Mesenteric fat pad (tissue), 1 donor: ENCODE measurements at places on chromosomes 12 and 14.
A peak's percentile ranks its signal among the peaks of the same experiment; 100 is the strongest.

GRCh38 chr12:74049348-74049747 lies 488.3 kb upstream of the ATXN7L3B start:
- DNase-seq = no peak

- DNase-seq = no peak
Observed at GRCh38 chr14:67680121-67680602, 5.7 kb upstream of the VTI1B start.

DNA sequence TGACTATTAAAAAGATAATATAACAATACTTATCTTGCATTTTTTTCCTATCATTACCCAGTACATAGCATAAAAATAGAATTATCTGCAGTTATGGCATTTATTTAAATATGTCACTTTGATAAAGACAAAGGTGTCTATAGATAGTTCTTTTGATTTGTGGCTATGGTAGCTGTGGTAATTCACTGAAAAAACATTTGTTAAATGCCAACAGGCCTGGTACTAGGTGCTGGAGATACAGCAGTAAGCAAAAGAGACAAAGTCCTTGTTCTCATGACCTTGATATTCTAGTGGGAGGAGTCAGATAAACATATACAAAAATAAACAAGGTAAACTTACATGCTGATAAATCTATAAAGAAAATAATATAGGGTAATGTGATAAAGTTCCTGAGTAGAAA lies 44.7 kb downstream of the INSM2 start:
- DNase-seq = no peak

GRCh38 chr12:113238309-113238708 lies 17.0 kb downstream of the TPCN1 start:
- no peak for DNase-seq

- no peak for DNase-seq
Observed at GRCh38 chr14:75493592-75494087, 28.6 kb upstream of the BATF start.

GRCh38 chr14:32078023-32078857 lies 1.1 kb downstream of the ARHGAP5 start:
- no peak for DNase-seq

DNA sequence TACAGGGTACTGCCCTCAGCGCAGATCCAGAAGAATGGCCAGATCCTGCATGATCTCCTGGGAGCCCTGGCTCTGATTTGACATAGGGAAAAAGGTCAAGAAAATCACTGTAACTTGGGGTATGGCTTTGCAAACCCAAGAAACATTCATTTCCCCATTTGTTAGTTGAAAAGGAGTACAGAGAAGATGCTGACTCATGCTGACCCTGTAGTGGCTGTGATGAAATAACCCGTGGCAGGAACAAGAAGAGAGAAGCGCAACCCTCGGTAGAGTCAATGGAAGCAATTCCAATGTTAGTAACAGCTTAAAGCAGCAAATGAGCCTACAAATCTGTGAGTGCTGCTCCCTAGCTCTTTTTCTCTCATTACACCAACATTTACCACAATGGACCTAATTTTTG lies 281.6 kb upstream of the NPAS3 start:
- DNase-seq = no peak

- DNase-seq = peak; percentile 85
Observed at GRCh38 chr14:94115631-94116030, 5.1 kb downstream of the IFI27 start.

DNA sequence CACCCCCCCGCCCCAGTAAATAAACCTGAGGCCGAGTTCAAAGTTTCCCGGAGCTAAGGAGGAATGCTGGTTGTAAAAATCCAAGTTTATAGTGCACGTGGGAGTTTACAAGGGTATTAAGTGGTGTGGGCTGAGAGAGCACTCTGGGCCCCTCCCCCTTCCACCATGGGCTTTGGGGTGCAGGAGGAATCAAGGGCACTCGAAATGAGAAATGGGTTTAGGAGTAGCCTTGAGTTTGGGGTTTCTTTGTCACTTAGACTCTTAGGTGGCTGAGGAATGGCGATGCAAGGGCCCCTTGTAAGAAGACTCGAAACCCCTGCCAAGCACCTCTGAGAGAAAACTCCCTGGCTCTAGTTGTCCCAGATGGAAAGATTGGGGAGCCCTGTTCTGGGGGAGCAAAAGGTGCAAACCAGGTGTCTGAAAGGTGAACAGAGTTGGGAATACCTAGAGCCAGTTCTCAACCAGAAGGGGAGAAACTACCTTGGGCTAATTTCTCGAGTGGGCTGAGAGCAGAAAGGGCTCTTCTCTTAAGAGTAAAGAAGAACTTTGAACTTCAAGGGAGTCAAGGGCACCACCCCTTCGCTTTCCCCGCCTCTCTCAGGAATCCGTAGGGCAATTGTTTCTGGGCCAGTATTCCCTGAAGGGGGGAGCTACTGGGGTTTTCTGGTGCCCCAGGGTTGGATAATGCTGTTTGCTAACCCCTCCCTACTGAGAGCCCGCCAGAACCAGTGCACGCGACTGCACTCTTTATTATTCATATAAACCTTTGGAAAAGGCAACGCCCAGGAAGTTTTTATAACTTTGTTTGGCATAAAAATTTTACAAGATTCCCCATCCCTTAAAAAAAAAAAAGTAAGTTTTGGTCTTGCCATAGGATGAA lies 4.0 kb upstream of the HOTAIR start:
- DNase-seq = no peak

DNA sequence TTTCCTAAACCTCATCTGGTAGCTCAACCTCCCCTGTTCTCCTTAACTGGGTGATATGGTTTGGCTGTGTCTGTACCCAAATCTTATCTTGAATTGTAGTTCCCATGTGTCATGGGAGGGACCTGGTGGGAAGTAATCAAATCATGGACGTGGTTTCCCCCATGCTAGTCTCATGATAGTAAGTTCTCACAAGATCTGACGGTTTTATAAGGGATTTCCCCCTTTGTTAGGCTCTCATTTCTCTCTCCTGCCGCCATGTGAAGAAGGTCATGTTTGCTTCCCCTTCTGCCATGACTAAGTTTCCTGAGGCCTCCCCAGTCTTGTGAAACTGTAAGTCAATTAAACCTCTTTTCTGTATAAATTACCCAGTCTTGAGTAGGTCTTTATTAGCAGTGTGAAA lies 19.5 kb downstream of the COX16 start:
- no peak for DNase-seq

- DNase-seq = no peak
Observed at GRCh38 chr12:108948367-108948766, 68.5 kb downstream of the DAO start.

DNA sequence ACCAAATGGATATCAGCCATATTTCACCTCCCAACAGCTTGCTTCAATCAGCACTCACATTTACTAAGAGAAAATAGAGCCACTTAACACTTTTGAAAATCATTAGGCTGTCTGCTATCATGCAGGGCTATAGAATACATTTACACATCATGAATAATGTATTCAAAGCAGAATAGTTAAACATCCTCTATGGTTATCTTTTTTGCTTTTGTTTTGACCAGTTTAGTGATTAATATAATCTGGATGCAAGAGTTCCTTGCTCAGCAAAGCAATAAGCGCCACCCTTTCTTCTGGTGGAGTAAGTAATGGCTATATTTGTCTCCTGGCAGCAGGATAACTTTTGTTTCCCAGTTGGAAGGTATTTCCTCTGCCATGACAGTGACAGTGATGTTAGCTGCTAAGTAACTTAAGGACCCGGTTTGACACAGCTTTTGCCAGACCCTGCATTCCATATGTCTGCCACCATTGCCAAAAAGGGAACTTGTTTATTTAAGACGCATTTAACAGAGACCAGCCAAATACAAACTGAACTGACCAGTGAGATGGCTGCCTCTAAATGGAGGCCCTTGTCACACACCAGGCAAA lies 70.3 kb upstream of the NR2C1 start:
- DNase-seq = no peak

- no peak for DNase-seq
Observed at GRCh38 chr12:25034676-25035075, 85.8 kb upstream of the BCAT1 start.

DNA sequence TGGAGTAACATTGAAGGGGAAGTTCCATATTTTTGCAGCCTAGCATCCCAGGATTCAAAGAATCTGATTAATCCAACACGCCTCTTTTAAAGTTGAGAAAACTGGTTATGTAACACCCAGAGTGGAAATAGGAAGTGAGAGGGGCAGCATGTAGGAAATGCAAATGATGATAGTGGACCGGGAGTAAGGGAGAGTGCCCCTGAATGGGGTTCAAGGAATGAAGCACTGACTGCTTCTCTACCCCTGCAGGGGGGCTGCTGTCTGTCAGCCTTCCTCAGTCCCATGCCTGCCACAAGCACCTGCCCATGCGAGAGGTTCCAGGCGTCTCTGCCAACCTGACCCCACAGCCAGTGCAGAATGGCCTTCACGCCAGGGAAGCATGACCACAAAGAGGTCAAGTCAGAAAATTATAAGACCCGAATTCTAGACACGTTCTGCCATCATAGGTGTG lies 126.5 kb upstream of the CCND2 start:
- DNase-seq = peak; percentile 37

DNA sequence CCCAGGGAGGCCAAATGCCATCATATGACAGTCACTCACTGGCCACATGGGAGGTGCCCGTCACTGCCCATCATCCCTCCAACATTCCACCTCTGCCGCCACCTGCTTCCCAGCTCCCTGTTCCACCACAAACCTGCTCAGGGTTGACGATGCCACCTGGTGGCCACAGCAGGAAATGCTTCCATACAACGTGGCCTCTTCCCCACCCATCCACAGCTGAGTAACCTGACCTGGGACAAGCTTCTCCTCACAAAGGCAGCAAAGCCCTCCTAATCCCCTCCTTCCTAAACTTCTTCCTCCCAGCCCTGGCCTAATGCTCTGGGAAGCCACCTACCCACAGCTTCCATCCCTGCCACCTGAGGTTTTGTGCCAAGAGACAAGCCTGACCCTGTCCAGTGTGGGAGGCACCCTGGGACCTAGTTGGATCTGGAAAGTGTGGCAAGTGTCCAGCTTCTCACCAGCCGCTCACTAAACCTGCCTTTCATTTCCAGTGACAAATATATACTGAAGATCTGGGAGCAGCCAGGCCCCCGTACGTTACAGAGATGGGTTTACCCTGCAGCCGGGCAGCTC lies 4.3 kb downstream of the DEGS2 start:
- DNase-seq = no peak

GRCh38 chr12:113844495-113845210 lies 121.5 kb downstream of the RBM19 start:
- no peak for DNase-seq

DNA sequence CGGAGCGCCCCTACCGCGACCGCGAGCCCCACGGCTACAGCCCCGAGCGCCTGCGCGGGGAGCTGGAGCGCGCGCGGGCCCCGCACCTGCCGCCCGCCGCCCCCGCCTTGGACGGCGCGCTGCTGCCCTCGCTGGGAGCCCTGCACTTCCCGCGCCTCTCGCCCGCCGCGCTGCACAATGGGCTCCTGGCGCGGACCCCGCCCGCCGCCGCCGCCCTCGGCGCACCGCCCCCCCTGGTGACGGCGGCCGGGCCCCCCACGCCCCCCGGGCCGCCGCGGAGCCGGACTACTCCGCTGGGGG lies 27.0 kb downstream of the LRCOL1 start:
- no peak for DNase-seq

DNA sequence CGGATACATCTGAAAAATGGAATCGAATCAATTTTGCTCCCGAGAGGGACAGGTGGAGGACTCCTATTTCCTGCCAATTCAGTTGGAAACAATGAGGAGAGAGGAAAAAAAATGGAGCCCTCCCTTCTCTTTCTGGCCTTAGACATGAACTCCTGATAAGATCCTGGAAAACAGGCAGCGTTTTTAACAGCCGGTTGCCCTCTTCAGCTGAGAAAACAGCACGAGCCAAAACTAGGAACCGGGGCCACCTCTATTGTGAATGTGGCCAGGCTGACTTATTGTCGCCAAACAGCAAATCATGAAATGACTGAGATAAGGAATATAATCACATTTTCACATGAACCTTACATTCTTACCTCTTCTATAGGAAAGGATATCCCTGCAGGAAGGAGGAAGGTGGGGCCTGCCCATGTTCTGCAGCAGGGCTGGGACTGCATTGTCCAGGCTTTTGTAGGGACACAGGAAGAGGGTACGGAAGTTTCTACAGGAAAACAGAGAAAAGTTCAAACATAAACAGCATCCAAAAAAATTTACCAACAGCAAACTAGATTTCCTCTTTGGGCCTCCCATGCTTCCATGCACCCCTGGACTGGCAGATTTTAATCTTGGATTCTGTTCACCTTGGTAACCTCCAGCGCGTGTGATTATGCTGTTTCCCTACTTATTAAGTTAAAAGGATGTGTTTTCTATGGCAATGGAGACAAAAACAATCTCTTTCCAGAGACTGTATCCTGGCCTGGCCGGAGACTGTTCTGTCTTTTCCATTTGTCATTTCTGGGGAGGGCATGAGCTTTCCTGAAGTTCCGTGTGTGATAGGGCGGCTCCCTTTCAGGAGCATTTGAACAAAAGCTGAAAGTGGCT lies 29.0 kb upstream of the ELK3 start:
- DNase-seq = no peak

DNA sequence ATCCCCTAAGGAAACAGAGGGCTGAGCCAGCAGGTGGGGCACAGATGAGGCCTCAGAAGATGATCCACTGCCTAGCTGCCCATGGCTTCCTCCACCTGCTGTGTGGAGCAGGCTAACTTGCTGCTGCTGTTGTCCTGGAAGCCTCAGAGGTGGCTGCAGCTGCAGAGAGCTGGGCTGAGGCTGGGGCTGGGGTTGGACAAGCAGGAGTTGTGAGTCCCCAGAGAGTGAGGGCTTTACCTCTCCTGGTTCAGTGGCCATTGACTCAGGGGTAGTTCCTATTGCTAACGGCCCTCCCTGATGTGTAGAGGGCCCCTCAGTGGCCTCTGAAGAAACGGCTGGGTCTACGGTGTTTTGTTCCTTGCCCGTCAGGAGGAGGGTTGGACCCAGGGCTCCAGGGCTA lies 13.7 kb upstream of the PRKAG1 start:
- DNase-seq = no peak

GRCh38 chr12:76520348-76520747 lies 39.2 kb downstream of the OSBPL8 start:
- DNase-seq = no peak

GRCh38 chr14:86838363-86838762 lies 1154.6 kb downstream of the GALC start:
- DNase-seq = no peak

DNA sequence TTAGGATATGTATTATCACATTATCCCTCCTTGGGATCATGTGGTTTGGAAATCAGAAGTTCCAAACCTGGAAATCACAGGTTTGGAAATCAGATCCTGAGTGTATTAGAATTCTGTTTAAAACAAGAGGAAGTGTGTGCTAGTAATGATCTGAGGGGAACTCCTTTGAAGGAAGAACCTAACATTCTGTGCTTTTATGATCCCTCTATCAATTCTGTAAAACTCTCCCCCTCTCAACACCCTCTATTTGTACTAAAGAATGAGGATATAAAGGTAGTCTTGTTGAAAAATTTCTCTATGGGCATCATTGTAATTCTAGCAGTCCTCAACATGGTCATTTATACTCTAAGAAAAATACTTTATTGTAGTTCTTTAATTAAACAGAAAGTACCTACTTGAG lies 97.4 kb downstream of the SRGAP1 start:
- no peak for DNase-seq

GRCh38 chr14:91186515-91187066 lies 57.9 kb downstream of the GPR68 start:
- no peak for DNase-seq

- DNase-seq = no peak
Observed at GRCh38 chr12:100826323-100826722, 31.7 kb downstream of the ANO4 start.

- peak; percentile 76 for DNase-seq
Observed at GRCh38 chr12:49874142-49874897, 29.4 kb downstream of the FAIM2 start.
